ENCODE measurements at places on chromosomes 2 and 18.

DNA sequence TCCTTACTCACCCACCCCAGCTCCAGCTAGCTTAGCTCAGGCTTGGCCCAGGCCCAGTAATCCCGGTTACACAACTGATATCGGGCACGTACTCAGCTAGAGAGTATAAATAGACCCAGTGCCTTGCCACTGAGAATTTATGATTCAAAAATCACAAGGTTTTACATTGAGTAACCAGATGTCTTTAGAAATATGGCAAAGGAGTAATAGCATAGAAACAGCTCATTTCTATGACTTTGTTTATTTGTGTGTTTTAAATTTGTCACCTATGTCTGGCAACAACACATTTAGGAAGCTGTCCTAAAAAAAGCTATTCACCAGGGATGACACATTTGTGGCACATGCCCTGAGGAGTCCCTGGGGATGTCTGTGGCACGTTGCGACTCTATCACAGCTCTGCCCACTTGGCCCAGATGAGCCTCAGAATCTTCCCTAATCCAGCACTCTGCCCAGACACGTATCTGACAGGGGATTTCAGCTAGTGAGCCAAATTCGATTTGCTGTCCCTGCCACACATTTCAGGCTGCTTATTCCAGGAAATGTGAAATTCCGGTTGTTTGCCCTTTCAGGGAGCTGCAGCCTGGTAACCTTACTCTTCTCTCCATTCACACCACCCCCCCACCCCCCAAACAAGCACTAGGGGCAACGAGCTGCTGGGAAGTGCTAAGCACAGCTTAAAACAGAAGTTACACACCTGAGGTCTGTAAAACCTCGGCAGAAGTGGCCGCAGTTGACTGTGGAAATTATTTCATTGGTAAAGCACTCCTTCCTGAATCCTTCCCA, 85.4 kb upstream of the ZCCHC2 start:
- DNase-seq, result no peak

GRCh38 chr18:40420675-40421074, 1534.4 kb upstream of the PIK3C3 start:
- DNase-seq, result no peak

DNA sequence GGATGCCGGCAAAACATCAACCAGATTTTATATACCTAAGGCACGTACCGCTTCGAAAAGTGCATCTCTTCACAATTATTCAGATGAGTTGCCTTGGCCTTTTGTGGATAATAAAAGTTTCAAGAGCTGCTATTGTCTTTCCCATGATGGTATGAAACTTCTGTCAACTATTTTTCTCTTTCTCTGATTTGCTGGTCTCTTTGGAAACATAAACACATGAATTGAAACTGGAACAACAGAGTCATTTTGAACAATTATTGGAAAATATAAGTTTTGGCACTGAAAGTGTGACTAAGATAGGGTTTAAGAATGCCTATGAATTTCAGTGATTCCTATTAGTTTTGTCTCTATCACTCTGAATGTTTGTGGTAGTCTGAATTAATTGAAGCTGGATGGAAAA, 109.9 kb downstream of the DPP4 start:
- DNase-seq, result no peak

- DNase-seq, result no peak
These were observed 766.8 kb upstream of the FAM98A start for GRCh38 chr2:34365932-34366331.

GRCh38 chr2:168702579-168702978, 99.9 kb upstream of the NOSTRIN start:
- no peak for DNase-seq

DNA sequence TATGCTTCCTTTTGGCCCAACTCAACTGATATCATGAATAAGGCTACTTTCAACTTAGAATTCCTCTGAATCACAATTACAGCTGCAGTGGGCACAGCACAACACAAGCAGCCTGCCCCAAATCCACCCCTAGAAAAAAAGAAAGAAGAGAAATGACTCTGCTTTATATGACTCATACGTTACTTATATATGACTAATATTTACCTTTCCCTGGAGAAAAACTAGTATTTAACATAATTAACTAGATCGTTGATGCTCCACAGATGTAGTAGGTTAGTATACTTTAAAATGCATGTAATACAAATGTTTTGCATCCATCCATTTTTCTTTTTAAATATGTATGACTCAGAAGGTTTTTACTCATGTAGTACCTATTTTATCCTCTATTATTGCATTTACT, 133.3 kb upstream of the UNC80 start:
- DNase-seq, result no peak

- DNase-seq, result no peak
These were observed 810.5 kb downstream of the SLC4A3 start for GRCh38 chr2:220437938-220438337.

DNA sequence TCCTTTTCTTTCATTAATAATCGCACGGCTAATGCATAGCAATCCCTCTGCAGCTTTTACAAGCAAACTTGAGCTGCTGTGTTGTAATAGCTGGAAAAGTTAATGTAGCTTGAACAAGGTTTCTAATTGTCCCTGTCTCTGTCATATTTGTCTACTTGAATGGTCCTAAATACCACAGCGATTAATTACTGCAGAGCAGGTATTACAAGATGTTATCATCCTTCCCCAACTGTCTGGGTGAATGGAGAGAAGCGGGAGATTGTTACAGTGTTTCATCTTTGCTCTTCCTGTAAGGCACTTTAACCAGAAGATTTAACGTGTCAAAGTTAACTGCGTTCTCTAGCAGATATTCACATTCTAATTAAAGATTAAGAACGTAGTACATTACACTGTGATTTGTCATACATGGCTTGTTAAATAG, 422.2 kb upstream of the POU3F3 start:
- no peak for DNase-seq

GRCh38 chr2:145593280-145593679, 1073.4 kb upstream of the ZEB2 start:
- no peak for DNase-seq

GRCh38 chr2:229701062-229701461, 13.3 kb downstream of the DNER start:
- no peak for DNase-seq

DNA sequence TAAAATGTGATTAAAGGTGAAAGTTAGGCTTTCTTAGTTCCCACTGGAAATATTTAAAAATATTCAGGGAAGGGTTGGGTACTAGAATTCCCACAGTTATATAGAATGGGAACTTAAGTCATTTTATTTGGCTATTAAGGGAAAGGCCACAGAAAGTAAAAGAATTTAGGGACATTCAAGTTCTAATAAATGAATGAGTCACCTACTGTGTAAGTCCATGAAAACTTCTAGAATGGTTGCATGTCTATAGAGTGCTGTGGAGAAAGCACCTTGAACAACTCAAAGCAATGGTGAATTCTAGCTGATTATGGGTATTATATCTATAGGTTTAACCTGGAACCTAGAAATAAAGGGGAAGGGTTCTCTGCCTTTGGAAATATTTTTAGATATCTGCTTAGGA, 28.1 kb upstream of the SLC4A10 start:
- no peak for DNase-seq

DNA sequence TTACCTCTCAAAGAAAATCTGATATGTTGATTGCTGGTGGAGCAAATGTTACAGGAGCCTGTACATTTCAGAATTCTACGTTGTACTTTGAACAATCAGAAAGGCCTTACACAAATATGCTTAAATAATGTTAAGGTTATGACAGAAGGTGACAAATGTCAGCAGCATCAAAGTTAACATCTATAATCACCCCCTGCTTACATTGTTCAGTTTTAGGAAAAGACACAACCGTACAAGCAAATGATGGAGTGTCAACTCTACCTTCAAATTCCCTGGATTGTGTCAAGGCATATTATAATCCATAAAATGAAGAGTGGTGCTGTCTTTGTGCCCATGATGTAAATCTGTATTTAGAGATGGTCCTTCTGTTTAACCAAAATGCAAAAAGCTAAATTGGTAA, 465.5 kb downstream of the ARHGAP15 start:
- DNase-seq, result no peak

DNA sequence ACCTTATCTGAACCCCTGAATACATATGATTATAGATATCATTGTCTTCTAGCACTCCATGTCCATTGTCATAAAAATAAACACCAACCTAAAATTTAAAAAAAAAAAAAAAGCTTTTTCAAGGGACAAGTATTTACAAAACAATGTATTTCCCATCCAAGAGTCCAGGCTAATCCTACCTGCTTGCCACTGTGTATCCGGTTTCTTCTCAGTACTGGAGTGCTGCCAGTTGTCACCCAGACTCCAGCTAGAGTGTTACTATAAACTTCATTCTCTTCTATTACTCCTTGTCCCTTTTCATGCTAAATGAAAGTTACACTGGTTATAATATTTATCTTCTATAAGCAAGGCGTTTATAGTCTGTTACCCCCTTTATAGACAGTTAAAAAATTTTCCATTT, 35.8 kb downstream of the MSH6 start:
- no peak for DNase-seq

DNA sequence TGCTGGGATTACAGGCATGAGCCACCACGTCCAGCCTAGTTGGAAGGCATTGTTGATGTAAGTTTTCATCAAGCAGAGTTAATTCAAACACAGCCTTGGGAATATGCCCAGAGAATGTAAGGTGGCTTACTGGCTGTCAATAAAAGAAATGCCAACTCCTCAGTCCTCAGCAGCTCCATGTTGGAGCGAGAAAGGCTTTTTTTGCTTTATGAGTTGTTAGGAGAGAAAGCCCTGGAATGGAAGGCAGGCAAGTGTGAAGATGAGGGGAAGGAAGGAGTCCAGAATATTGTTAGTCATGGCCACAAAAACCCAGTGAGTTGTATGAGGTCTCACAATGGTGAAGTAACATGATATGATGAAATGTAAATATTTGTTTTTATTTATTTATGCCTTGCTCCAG, 57.1 kb downstream of the MAP4K4 start:
- DNase-seq, result no peak
